Breast epithelium (tissue), 4 donors: ENCODE measurements at places on chromosomes 1 and 21. TPM values are rescaled to one million over a fixed set of nuclear protein-coding genes. Genes with fewer than 3 reads are reported as not detected.

Gene TMEM63A
- 69.6 TPM for total RNA-seq

Gene IL24
- not detected for total RNA-seq

Gene DMBX1
- not detected for total RNA-seq

Gene NCAM2
- 6.3 TPM for total RNA-seq

DNA sequence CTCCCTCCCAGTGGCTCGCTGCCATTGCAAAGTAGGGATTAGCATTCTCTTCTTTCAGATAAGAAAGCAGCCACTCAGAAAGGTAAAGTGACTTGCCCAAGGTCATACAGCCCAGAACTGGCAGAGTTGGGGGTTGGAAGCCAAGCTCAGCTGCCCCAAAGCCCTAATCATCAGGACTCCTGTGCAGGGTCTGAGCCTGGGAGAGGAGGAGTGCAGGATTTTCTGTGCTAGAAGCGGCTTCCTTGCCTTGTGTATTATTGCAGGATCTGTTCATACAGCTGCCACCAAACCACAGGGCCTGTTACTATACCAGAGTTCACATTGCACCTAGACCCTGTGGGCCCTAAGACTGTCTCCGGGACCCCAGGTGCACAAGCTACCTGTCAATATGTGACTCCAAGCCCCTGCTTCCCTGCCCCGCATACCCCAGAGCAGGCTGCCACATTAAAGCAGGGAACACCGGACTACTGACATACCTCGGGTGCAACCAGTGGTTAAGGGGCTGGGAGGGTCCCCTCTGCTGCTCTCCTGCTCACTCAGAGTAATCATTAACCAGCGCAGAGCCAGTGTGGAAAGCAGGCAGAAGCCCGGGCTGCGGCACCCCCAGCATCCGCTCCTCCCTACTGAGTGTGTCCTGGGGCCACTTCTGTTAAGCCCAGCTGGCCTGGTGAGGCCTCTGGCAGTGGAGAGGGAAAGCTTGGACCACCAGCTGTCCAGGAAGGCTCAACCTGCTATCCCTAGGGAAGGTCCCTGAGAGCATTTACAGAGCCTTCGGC is 15.8 kb downstream of the HSPG2 start:
- H3K27me3 ChIP-seq, result no peaks in the 10 kb centered on the region
- DNase-seq, result no peak
- no peak overlapping the region for H3K4me3 ChIP-seq

Gene SLAMF9
- total RNA-seq, result not detected

Gene OR2L2
- not detected for total RNA-seq

GRCh38 chr21:36825658-36826057 is 126.7 kb downstream of the SIM2 start:
- no peaks in the 10 kb centered on the region for H3K27me3 ChIP-seq
- DNase-seq, result no peak
- no peaks in the 10 kb centered on the region for H3K36me3 ChIP-seq
- no peak overlapping the region for H3K4me3 ChIP-seq
- H3K27ac ChIP-seq, result no peak overlapping the region
- H3K4me1 ChIP-seq, result no peaks in the 10 kb centered on the region

DNA sequence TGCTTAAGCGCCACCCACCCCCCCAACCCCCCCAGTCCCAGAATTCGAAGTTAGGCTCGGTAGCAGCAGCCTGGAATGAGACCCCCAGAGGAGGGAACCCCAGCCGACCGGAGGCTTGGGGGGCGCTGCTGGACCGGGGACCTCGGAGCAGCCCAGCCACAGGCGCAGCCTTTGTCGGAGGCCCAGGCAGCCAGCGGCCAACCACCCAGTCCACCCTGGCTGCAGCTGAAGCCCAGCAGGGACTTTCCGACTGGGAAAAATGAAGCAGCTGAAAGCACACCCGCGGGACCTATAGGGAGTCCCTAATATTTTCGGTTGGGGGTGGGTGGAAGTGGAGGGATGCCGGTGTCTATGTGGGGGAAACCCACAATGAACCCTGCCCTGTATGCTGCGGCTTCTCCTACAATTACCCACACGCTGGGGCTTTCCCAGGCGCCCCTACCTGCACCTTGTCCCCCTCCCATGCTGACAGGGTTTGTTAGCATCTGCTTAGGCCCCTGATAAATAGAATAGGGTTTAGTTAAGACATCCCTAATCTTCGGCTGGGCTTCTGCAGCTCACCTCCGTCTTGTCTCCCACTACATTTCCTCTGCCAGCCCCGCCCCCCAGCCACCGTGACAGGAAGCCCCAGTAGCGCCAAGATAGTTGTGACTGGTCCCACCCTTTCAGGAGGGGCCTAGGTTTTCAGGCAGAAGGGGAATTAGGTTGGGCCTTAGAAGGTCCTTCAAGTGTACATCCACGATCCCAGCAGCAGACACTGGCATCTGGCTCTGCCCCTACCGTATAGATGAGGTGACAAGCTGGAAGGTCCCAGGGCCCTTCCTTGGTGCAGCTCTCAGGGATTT is 838 bp downstream of the CCDC28B start:
- DNase-seq, result no peak
- H3K4me3 ChIP-seq, result peak overlapping the region; percentile 64
- H3K27ac ChIP-seq, result peak overlapping the region; percentile 92

DNA sequence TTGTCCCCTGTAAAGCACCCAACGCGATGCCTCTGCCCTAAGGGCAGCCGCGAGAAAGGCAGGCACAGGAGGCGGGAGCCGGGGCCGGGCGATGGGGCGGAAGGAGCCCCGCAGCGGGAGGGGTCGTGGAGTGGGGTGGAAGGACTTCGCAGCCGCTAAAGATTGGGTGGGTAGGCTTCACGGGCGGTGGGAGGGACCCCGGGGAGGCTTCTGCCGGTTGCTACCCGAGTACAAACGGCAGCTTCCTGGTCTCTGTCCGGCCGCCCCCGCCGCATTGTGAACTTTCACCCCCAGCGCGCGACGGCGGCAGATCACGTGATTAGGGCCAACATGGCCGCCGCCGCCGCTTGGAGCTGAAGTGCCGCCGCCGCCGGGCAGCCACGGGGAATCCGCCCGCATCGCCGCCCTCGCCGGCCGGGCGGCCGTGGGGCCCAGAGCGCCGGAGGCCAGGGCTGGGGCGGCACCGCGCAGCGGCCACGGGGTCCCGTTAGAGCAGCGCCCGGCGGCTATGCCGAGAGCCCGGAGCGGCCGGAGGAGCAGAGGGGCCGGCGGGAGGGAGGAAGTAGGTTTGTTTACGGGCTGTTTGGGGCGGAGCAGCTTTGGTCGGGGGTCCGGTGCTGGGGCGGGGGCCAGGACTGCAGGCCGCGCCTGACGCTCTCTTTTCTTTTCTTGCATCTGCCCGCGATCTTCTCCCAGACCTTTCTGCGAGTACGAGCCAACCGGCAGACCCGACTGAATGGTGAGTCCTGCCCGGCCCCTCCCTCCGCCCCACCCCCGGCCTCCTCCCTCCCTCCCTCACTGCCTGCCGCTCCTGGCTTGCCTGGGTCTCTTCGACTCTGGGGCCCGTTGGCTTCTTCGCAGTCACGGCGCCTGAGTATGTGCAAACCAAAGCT is 42.4 kb downstream of the TMEM53 start:
- DNase-seq, result peak; percentile 93
- no peaks in the 10 kb centered on the region for H3K27me3 ChIP-seq
- peaks cover 14% of the 10 kb centered on the region for H3K4me1 ChIP-seq
- peak overlapping the region; percentile 74 for H3K4me3 ChIP-seq

DNA sequence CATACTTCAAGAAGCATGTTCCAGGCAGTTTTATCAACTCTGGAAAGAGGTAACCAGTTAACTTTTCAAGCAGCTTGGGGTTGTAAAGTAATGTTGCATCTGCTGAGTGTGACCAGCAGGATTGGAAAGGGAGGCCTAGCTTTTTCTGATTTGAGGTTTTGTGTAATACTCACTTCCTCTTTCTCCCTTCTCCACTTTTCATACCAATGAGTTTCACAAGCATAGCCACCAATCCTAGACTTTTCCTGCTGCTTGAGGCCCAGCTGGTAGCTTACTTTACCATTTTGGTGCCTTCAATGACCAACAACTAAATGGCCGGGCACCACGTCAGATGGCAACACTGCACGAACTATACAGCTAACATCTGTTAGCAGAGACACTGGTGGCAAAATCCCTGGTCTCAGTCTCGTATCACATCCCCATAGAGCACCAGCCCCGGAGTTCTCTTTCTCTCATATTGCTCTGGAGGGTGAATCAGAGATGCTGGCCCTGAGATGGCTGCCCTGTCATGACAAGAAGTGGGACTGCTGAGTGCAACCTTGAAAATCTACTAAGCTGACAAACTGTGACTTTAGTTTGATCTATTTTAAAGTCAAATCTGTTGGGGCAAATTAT is 14.8 kb upstream of the GPR88 start:
- H3K36me3 ChIP-seq, result no peaks in the 10 kb centered on the region
- H3K4me3 ChIP-seq, result no peak overlapping the region
- H3K27ac ChIP-seq, result no peak overlapping the region
- H3K4me1 ChIP-seq, result no peaks in the 10 kb centered on the region

DNA sequence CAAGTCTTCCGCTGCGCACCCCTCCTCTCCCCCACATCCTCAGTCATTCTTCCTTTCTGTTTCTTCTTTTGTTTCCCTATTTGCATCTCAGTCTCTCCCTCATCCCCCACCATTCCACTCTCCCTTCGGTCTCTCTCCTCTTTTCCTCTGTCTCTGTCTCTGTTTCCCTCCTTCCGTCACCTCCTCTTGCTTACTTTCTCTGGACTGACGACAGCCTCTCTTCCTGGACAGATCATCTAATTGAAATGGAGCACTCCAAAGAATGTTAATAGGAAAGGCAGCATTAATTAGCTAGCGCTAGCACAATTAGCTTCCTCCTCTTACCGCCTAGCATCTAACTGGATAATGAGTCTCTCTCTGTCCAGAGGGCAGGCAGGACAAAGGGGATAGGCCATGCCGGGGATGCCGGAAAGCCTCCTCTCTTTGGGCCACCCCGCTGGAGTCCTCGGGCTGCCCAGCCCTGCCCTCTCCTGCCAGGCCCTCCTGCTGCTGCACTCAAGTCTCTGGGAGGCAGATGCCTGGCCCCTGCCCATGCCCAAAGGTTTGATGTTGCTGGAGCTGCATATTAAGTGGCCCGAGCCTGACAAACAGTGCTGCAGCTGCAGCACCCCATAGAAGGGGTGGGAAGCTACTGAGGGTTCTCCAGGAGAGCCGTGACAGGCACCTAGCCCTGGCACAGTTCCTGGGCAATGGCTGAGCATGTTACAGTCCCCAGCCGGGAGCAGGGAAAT is 20.8 kb downstream of the DISP3 start:
- H3K36me3 ChIP-seq, result no peaks in the 10 kb centered on the region
- no peak for DNase-seq
- no peaks in the 10 kb centered on the region for H3K27me3 ChIP-seq
- H3K4me1 ChIP-seq, result no peaks in the 10 kb centered on the region
- H3K27ac ChIP-seq, result no peak overlapping the region

- no peaks in the 10 kb centered on the region for H3K4me1 ChIP-seq
- no peak overlapping the region for H3K4me3 ChIP-seq
- H3K36me3 ChIP-seq, result no peaks in the 10 kb centered on the region
- H3K27ac ChIP-seq, result no peak overlapping the region
- no peak for DNase-seq
Measured at GRCh38 chr1:207470927-207471326, 16.8 kb downstream of the CR2 start.

- no peaks in the 10 kb centered on the region for H3K36me3 ChIP-seq
- H3K4me1 ChIP-seq, result no peaks in the 10 kb centered on the region
- DNase-seq, result no peak
Measured at GRCh38 chr1:20380616-20381035, 90.0 kb downstream of the VWA5B1 start.

GRCh38 chr1:9960706-9961562 is 17.7 kb downstream of the NMNAT1 start:
- no peaks in the 10 kb centered on the region for H3K4me1 ChIP-seq
- H3K27me3 ChIP-seq, result no peaks in the 10 kb centered on the region
- no peak for DNase-seq
- H3K4me3 ChIP-seq, result no peak overlapping the region
- H3K27ac ChIP-seq, result no peak overlapping the region

- H3K27me3 ChIP-seq, result no peaks in the 10 kb centered on the region
- H3K4me3 ChIP-seq, result peak overlapping the region; percentile 76
- no peak for DNase-seq
Measured at GRCh38 chr1:153985341-153985912, 712 bp downstream of the RAB13 start.

Gene SPRR2F
- not detected for total RNA-seq

- H3K4me3 ChIP-seq, result no peak overlapping the region
- no peaks in the 10 kb centered on the region for H3K4me1 ChIP-seq
- DNase-seq, result no peak
- no peaks in the 10 kb centered on the region for H3K36me3 ChIP-seq
- H3K27ac ChIP-seq, result no peak overlapping the region
- no peaks in the 10 kb centered on the region for H3K27me3 ChIP-seq
Measured at GRCh38 chr1:117105722-117106121, 15.8 kb downstream of the TRIM45 start.

DNA sequence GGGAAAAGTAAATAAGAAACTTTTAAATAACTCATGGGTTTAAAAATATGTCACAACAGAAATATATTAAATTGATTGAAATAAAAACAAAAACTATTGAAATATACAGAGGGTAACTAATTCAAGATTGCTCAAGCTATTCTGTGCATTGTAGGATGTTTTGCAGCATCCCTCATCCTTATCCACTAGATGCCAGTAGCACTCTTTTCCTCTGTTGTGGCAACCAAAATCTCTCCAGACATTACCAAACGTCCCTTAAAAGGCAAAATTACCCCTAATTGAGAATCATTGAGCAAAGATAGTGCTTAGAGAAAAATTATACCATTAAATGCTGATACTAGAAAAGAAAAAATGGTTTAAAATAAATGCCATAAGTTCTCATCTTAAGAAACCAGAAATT is 682.6 kb downstream of the RWDD3 start:
- no peaks in the 10 kb centered on the region for H3K27me3 ChIP-seq
- H3K36me3 ChIP-seq, result no peaks in the 10 kb centered on the region
- no peak for DNase-seq
- no peak overlapping the region for H3K27ac ChIP-seq
- no peak overlapping the region for H3K4me3 ChIP-seq
- no peaks in the 10 kb centered on the region for H3K4me1 ChIP-seq

GRCh38 chr1:48627486-48627885 is 149.2 kb downstream of the BEND5 start:
- H3K4me3 ChIP-seq, result no peak overlapping the region
- no peak for DNase-seq
- no peaks in the 10 kb centered on the region for H3K36me3 ChIP-seq
- H3K4me1 ChIP-seq, result no peaks in the 10 kb centered on the region
- no peak overlapping the region for H3K27ac ChIP-seq
- no peaks in the 10 kb centered on the region for H3K27me3 ChIP-seq

DNA sequence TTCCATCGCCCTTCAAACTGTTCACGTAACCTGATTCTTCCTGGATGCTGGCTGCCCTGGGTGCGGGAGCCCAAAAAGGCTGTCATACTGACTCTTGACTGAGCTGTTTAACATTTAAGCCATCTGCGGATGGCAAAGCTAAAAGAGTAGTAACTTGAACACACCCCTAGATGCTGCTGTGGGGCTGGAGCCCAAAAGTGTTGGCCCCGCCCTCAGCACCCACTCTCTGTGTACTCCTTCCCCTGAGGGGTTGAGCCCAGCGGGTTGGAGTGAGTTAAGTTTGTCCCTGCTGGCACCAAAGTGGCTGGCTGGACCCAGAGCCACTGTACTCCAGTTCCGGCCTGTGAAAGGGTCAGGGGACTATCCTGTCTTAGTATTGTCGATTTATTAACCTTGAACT is 640.6 kb downstream of the PTPRU start:
- DNase-seq, result peak; percentile 40
- H3K27me3 ChIP-seq, result peaks cover 11% of the 10 kb centered on the region
- no peaks in the 10 kb centered on the region for H3K4me1 ChIP-seq
- H3K4me3 ChIP-seq, result no peak overlapping the region
- no peak overlapping the region for H3K27ac ChIP-seq

Gene OLFML2B
- total RNA-seq, result 9.6 TPM
